Heart right ventricle (tissue), 16 donors: ENCODE measurements at places on chromosomes 7 and 10. TPM values are rescaled to one million over a fixed set of nuclear protein-coding genes. Genes with fewer than 3 reads are reported as not detected.

GRCh38 chr7:47326220-47326619 is 255.7 kb downstream of the TNS3 start:
- DNase-seq, result no peak

GRCh38 chr7:97480772-97481390 is 251.0 kb upstream of the TAC1 start:
- DNase-seq, result no peak

GRCh38 chr10:2173327-2173726 is 436.0 kb upstream of the ADARB2 start:
- DNase-seq, result no peak

DNA sequence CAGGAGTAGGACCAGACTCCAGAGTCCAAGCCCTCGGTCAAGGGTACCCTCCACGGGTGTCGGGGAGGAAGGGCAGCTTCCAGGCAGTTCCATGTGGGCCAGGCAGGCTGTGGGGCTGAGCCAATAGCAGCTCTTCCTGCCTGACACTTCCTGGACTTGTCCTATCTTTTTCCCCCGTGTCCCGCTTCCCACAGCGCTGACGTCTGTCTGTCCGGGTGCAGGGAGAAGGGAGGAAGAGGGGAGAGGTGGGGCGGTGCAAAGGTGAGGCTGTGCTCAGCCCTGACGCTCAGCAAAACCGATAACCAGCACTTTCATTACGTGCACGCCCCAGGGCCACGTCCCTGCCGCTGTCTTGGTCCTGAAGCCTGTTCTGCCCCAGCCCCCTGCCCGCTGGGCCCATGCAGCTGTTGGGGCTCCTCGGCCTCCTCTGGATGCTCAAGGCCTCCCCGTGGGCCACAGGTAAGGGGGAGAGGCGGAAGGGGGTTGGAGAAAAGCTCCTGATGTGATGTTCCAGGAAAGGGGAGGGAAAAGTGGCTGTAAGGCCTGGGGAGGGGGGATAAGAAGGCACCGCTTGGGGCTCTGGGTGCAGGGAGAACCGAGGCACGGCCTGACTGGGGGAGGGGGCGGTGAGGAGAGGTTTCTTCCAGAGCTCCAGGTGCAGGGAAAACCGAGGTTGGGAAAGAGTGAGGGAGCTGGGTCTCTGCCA is at the start of gene MUC3A:
Gene MUC3A (plus strand): TSS at position 308 of the 706 bp plus-strand sequence. CDS start 91 bp downstream, at position 399.
- peak; percentile 28 for DNase-seq

- DNase-seq, result peak; percentile 30
Measured at GRCh38 chr10:82358486-82359099, 483.6 kb downstream of the NRG3 start.

DNA sequence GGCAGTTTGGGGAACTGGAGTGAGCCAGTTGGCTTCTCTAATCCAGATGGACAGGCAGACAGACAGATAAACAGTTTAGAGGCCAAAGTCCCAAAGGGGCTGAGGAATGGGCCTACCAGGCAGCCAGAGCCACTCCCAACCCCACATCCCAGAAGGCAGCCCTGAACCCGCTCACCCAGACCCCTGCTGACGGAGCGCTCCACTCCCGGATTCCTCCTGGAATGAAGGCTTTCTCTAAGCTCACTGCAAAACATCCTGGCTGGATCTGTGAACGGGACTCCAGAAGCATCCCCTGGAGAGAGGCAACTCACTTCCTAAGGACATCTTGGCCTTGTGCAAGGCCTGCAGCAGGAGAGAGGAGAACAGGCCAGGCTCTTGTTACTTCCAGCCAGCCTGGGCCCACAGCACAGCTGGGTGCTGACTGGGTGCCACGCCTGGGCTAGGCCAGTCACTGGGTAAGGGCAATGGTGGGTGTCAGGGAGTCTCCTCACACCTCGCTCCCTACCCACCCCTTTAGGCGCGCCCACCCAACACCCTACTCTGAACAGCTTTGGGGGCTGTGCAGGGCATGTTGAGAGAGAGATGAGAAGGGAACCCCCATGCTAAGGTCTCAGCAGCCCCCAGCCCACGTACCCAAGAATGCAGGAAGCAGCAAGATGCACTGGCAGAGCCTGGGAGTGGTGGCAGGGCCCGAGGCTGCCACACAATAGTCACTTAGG is 168.6 kb upstream of the ZMIZ1 start:
- DNase-seq, result peak; percentile 52

DNA sequence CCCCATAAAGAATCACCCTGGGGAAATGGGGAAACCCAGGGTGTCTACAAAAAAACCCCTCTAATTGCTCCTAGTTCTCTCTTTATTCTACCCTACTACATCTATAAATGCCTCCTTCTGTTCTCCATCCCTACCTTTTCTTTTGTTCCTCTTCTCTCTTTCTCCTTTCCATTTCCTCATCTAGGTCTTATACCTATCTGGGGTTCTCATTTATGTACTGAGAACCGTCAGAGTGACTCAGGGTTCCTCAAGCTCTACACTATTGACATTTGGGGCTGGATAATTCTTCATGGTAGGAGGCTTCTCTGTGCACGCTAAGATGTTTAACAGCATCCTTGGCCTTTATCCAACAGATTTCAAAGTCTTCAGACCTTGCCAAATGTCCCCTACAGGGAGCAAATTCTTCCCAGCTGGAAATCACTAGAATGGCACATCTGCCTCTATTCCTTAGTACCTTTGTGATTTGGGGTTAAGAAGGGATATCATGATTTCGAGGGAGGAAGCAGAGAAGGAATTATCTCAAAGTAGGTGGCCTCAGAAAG is 137.4 kb upstream of the PTN start:
- DNase-seq, result no peak

Gene IFIT1
- 25.1 TPM for total RNA-seq

Gene CYP2E1
- total RNA-seq, result 1.4 TPM

Gene ANK3
- 225 TPM for total RNA-seq

Gene CBX3
- total RNA-seq, result 54.6 TPM
